ENCODE measurements at places on chromosomes 3 and 15.

GRCh38 chr3:13044496-13045240, 28.6 kb downstream of the IQSEC1 start:
- DNase-seq: no peak

GRCh38 chr3:87367736-87368135, 91.4 kb upstream of the POU1F1 start:
- DNase-seq: no peak

DNA sequence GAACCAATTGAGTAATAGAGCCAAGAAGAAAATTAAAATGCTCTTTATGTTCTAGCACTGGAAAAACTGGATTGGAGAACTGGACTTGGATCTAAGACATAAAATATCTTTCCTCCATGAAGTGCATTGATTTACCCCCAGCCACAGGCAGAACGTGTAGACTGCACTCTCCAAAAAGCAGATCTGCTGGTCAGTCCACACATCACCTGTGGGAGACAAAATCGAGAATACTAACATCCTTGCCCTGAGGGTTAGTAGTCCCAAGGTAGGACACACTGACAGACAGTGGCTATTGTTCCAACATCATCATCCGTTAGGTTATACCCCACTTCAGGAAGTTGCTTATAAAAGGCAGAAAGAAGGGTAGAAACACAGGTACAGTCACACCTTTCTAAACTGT, 257.1 kb upstream of the STT3B start:
- no peak for DNase-seq

GRCh38 chr15:50277370-50277769, 11.8 kb upstream of the HDC start:
- DNase-seq: no peak

DNA sequence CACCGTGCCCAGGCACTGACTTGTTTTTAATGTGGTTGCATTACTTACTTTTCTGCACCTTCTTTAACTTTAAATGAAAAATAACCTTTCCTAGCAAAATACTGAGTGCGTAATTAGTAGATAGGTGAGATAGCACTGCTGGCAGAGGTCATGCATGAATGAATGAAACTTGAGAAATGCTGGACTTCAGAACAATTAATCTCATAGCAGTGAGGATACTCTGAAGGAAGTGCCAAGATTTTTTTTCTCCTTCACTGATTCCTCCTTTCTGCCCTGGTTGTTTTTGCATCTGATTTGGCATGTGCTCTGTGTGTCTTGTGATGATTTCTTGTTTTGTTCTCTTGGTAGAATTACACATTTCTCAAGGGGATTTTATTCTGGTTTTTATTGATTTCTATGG, 378.9 kb downstream of the PTPRG start:
- no peak for DNase-seq

GRCh38 chr3:10561162-10561945, 56.0 kb upstream of the ATP2B2 start:
- no peak for DNase-seq

DNA sequence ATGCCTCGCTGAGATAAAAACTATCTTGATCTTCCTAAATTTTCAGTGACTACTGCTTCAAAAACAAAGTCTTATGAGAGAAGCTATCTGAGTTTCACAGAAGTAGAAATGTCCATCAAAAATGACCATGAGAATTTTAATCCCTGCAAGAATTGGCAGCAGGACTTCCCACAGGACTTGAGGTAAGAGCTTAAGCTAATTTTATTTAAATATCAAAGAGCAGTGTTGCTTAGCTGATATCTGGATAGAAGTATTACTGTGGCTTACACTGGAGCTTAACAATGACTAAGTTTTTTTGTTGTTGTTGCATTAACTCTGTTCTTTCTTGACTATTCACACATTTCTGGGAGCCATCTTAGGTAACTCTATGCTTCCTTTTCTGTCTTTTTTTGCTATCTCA, 60.8 kb upstream of the EPHA3 start:
- no peak for DNase-seq

DNA sequence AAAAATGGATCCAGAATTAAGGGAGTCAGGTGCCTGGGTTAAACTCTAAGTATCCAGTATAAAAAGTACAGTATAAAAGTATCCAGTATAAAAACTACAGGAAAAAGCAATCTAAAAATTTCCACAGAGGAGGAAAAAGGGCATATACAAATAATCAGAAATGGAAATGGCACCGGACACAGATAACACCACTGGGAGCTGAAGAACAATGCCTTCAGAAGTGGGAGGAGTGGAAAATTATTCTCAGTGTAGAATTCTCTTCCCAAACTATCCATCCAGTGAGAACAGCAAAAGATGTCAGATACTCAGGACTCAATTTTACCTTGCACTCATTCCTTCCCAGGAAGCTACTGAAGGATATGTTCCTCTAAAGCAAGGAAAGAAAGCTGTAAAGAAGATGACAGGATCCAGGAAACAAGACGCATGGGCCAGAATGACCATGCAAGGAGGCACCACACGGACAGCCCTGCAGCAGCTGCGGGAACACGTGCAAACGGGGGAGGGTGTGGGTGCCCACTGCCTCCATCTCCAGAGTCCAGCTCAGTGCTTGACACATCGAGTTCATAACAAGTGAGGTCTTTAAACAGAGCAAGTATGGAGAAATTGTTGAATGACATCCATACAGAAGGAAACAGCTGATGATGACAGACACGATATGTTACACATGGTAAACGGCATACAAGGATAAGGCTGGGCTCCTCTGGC, 68.5 kb downstream of the CHSY1 start:
- no peak for DNase-seq

DNA sequence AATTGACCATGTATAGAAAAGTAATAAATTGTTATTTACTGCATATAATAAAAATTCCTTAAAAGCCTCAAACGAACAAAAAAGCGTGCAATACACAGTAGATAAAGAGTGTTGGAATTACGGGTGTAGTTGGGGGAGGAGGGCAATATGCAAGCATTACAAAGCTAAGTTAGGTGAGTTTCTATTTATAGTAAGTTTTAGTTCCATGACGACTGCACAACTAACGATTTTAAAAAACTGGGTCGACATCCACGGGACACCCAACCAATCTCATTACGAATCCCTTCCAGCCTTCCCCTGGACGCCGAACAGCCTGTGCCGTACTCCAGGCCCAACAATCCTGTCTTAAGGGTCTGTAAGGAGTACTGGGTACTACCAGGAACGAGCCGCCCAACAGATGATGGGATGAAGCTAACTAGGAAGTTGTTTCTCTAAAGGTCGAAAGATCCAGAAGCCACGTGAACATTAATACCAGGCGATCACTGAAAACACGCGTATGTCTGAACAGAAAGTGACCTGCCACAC, 677 bp downstream of the POLQ start:
- DNase-seq: no peak

GRCh38 chr3:55567615-55568014, 80.5 kb upstream of the WNT5A start:
- no peak for DNase-seq

DNA sequence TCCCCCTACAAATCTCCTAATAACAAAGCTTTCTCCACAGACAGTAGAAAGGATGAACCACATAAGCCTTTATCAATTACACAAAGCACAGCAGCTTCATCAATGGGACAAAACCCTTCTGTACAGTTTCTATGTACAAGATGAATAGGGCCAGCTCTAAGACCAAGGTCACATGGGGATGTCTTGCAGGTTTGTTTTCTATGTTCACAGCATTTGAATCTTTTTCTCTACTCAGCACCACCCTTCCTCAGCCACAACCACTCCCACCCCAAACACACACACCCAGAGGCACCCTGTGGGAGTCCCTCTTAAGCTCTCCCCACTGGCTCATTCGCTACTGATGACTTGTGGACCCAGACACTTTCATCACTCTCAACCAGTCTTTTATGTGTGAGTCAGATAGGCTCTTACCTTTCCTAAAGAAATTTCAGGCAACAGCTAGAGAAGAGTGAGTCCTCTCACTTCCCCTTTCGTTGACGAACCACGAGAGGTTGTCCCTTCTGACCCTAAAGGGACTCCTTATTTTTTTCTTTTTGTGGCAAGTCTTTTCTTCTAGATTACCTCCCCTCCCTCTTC, 57.9 kb downstream of the ARHGAP31 start:
- DNase-seq: peak; percentile 56
